ENCODE measurements at places on chromosomes 1 and 21.
A peak's percentile ranks its signal among the peaks of the same experiment; 100 is the strongest.

DNA sequence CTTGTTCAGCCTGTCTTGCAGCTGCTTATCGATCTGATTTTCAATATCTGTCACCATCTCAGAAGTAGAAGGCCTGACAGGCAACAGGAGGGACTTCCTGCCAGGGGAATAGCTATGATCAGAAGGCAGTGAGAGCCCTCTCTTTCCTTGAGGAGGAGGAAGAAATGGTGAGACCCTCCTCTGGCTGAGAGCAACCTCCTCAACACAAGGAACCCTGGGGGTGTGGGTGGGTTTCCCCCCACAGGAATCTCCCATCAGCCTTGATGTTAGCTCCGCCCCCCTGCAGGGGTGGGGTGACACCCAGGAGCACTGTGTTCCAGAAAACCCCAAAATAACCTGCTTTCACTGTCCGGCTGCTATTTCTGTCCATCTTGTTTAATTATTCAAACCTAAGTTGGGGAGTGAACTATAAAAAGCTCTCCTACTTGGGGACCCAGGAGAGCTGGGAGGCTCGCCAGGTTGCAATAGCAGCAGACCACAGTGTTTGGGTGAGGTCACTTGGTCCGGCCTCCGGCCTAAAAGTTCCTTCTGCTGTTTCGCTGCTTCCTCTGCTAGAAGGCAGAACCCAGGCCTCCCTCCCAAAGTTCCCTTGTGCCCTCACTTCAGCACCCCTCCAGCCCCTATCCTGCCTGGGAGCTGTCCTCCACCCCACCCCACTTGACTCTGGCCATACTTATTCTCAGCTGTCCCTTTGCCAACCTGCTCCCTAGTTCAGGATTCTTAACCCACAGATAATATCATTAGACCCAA is 7.8 kb upstream of the MEF2D start:
- no peak for DNase-seq

- no peak for DNase-seq
Observed at GRCh38 chr1:248730507-248731335, 24.8 kb downstream of the LYPD8 start.

DNA sequence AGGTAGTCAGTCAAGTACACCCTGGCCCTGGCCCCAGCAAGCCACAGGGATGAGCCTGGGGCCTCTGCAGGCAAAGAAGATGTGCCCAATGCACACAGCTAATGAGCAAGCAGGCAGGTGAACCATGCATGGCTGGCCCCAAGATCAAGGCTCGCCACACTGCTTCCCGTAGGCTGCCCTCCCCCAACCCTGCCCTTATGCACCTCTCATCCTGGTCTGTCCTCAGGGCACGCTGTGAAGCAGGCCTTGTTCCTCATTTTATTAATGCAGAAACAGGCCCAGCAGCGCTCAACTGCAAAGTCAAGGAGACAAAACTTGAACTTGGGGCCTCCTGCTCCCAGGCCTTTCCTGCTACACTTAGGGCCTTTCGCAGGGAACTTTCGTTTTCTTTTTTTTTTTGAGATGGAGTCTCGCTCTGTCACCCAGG is 35.6 kb upstream of the ID3 start:
- DNase-seq: no peak

GRCh38 chr1:186722711-186723309 is 42.6 kb upstream of the PTGS2 start:
- DNase-seq: peak; percentile 14

- peak; percentile 53 for DNase-seq
Observed at GRCh38 chr1:37471345-37472231, 2.8 kb upstream of the ZC3H12A start.

DNA sequence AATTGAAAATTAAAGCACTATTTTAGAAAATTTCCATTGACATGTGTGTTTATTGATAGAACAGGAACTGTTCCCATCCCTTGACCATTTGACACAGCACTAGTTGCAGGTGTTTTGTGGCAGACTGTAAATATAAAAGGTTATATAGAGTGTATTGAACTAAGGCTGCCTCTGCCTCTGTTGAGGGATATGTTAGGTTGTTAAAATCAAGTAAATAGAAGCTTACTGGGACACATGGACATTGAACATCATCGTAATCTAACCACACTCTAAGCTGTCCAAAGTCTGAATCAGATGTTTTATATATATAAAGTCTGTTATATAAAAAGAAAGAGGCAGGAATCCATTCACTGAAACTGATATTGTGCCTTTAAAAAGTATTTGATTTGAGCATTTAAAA is 308.1 kb upstream of the PKN2 start:
- no peak for DNase-seq

DNA sequence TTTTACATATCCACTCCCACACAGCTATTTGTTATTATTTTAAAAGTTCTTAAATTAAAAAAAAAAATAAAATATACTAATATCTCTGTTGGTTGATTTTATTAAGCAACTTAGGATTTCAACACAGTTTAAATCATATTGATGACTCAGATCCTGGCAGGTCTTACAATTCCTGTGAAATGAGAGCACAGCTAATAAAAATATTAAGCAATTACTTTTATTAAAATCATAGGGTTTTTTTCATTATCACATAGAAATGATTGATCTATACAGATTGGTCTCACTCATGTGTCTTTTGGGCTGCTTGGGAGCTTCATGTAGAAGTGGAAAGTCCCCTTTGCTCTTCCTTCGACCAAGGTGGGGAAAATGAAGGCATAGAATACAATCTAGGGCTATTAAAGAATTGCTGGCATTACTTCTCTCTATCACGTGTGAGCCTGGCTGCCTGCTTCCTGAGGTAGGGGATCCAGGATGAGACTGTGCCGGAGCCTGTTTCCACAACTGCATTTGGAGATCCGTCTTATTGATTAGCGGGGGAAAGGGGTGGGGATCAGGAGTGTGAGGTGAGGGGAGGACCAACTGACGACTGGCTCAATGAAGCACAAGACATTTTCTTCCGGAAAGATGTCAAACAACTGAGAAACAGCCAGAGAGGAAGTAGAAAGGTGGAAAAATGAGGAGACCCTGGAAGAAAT is 858.0 kb downstream of the USP25 start:
- no peak for DNase-seq

GRCh38 chr1:69404486-69404885 is 163.2 kb upstream of the LRRC7 start:
- no peak for DNase-seq
